HepG2 (cell line): ENCODE measurements at places on chromosomes 13 and 19.

DNA sequence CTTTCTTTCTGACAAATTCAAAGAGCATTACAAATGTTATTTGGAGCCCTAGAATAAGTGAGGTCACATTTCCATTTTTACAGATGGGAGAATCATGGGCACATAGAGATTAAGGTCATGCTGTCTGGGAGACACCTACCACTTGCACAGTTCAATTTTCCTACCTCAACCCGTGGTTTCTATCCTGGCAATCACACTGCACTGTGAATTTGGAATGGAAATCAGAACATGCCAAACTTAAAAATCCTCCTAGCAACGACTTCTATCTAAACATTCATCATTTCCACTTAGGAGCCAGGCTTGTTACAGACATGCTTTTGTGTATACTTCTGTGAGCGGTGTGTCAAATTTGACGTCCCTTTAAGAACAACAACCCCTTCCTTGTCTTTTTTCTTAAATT lies 251.5 kb downstream of the DNAJC15 start:
- no peak for DNase-seq

DNA sequence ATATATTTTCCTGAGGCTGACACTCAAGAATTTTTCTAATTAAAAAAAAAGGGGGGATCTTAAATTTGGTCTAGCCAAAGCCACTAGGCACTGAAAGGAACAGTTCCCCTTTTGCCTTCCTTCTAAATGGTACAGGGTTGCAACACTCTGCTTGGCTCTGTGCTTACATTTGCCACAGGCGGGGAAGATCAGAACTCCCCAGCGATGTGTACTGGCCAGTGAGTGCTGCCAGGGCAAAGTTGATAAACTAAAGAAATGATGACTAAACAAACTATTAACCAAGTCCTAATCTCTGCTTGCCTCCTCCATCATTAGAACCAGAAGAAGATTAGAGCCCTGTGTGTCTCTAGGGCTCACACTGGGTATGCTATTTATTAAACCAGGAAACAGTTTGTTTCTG lies 75.3 kb upstream of the SCEL start:
- no peak for DNase-seq

- no peak for DNase-seq
These were observed 405.1 kb downstream of the DACH1 start for GRCh38 chr13:71461892-71462291.

GRCh38 chr13:63048653-63049052 lies 1633.0 kb upstream of the PCDH20 start:
- DNase-seq: no peak

DNA sequence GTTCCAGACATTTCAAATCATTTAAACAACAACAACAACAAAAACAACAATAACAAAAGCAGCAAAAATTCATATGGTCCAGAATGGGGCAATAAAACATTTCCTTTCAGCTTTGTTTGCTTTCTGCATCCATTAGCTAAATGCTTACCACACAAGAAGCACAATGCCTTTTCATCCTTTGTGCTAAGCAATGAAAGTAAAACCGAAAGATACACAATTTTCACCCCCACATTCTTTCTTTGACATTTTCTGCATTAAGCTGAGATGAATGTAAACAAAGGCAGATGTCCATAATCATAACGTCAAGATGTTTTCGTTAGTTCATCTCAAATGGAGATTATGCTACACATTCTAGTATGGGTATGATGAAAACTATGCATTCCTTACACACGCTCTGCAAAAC lies 568.5 kb downstream of the SLITRK6 start:
- DNase-seq: no peak

- peak; percentile 49 for DNase-seq
These were observed 12.0 kb downstream of the KHSRP start for GRCh38 chr19:6412447-6413091.

DNA sequence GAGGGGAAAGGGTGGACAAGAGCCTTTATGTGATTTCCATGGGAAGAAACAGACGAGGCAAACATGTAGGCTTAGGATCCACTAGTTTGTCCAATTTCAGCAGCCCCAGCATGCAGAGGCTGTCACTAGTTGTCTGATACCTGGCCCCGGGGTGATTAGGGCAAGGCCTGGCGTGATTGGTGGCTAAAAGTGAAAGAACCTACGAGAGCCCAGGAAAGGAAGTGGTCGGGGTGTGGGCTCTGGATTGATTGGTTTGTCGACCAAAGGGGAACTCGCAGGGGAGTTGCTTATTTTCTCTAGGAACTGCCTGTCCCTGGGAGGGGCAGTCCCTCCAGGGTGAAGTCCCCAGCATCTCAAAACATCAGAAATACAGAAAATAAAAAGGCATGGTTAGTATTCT lies 64.2 kb upstream of the UQCRFS1 start:
- no peak for DNase-seq

GRCh38 chr19:44620667-44621066 lies 7.3 kb downstream of the IGSF23 start:
- DNase-seq: no peak

DNA sequence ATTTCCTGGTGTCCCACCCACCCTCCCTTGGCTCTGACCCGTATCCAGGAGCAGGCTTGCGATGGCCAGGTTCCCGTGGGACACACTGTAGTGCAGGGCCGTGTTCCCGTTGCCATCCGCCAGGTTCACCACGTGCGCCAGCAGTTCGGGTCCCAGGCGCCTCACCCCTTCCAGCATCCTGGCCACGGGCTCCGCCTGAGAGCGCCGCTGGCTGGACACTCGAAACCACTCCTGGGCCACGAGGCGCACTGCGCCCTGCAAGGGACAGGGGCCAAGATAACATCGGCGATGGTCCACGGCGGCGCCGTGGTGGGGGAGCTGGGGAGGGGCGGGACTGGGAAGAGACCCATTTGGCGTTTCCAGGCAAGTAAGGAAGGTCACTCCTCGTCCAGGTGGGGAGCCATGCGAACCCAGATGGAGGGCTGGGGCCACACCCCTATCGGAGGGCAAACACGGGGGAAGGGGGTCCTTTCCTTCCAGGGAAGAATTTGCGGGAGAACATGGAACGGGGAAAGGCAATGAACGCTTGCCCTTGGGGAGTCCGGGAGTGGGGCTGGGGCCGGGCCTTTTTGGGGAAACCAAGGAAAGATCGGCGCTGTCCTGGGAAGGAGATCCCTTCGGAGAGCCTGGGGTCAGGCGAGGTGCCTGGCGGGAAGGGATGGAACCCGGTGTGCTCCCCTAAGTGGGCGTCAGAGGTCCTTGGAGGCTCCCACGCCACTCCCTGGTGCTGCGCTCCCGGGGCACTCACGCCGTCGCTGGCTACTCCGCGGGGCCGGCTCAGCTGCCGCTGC lies 9.9 kb downstream of the KANK3 start:
- no peak for DNase-seq

- DNase-seq: peak; percentile 72
These were observed 883 bp downstream of the ZNF441 start for GRCh38 chr19:11767633-11768133.

GRCh38 chr13:74040200-74040599 lies 94.0 kb downstream of the KLF12 start:
- DNase-seq: peak; percentile 49

GRCh38 chr19:55086730-55087541 lies 11.3 kb downstream of the EPS8L1 start:
- DNase-seq: no peak

GRCh38 chr19:17248011-17248776 lies 2.5 kb upstream of the NR2F6 start:
- DNase-seq: peak; percentile 83

DNA sequence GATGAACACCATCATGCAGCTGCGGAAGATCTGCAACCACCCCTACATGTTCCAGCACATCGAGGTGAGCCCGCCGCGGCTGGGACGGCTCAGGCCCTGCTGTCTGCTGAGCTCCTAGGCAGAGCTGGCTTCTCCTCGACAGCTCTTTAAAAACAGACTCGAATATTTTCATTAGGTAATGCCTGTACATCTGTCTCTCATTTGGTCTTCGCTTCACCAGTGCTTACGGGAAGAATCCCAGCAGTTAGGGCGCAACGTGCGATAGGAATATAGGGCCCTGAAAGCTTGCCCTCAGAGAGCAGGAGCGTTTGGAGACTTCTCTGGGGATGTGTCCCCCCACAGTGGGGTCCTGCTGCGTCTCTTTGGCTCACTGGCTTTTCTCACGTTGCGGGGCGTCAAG lies 63.8 kb upstream of the LDLR start:
- DNase-seq: no peak

- DNase-seq: no peak
These were observed 55.7 kb downstream of the MAP4K1 start for GRCh38 chr19:38562096-38562495.

DNA sequence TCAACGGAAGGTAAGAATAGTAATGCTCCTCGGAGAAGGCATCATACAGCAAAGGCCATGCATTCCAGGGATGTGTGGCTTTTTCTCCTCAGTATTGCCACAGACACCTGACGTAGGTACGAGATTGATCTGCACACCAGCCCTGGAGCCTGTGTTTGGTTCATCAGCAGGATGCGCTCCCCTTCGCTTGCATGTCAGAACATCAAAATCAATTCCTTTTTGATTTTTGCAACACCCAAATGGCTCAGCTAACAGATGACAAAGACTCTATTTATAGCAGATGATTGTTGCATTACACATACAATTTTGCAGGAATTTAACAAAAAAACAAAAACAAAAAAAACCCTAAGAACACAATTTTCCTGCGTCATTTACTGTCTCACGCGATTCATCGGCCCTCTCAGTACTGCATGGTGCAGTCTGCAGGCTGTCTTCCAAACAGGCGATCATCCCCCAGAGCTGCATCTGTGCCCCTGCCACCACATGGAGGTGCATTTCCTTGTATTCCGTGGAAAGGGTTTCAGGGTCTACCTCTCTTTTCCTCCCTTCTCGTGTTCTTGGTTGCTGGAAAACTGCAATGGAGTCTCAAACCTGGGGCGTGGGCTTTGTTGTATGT lies 207.3 kb downstream of the TEX29 start:
- DNase-seq: no peak

DNA sequence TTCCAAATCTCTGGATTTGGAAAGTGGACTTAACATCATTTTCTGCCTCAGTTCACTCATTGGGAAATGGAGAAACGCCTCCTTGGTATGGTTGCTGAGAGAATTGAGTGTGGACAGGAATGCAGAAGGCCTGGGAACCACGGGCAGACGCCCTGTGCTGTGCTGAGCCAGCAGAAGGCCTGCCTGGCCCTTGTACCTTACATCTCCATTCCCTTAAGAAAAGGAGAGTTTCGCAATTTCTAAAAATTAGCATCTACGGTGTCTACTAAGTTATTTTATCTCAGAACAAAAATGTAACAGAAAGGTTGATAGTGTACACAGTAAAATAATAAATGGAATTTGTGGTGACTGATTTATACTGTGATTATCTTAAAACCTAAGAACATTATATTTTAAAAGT lies 78.7 kb downstream of the IPO5 start:
- no peak for DNase-seq

- no peak for DNase-seq
These were observed 715.9 kb upstream of the ATXN8OS start for GRCh38 chr13:69391756-69392155.

DNA sequence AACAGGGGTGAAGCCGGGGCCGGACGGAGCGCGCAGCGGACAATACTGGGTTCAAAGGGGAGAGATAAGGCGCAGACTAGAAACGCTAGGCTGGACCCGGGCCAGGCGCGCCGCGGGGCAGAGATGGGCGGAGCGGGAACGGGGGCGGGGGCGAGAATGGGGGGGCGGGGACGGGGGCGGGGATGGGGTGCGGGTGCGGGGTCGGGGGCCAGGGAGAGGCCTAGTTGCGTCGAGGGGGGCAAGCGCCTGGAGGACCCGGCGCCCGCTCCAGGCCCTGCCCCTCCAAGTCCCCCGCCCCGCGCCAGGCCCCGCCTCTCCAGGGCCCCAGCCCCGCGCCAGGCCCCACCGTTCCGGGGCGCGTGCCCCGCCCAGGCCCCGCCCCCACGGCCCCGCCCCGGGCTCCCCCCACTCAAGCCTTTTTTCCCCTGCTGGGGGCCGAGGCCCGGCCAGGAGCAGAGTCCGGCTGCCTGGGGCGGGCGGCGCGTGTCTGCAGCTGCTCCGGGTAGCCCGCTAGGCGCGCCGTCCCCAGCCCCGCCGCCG lies at the start of gene CERS4:
CERS4 (plus strand) TSS at position 449 of the 540 bp plus-strand sequence. CDS start 41,707 bp downstream, outside the sequence.
- peak; percentile 82 for DNase-seq

DNA sequence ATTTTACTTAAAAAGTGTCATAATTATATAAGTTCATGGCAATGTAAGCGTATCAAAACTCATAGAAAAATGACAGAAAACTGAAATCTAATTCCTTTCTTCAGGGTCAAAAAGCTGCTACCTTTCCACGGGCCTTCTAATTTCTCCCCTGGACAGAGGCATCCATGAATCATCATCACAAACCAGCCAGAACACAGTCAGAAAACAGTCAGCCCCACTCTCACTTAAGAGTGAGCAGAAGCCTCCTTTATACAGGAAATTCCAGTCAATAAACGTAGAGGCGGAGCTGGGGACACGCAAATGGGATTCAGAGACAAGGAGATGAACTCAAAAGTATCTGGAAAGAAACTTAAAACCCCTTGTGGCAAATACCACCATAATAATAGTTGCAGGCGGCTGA lies 54.2 kb upstream of the ABCC4 start:
- no peak for DNase-seq

DNA sequence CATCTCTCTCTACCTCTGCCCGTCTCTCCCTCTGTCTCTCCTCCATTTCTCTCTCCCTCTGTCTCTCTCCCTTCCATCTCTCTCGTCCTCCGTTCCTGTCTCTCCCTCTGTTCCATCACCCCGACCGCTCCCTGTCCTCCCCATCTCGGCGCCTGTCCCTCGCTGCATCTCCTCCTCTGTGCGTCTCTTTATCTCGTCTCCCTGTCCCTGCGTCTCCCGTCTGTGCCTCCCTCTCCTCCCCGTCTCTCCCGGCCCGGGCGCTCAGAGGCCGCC lies 4.6 kb downstream of the GRIN2D start:
- no peak for DNase-seq

DNA sequence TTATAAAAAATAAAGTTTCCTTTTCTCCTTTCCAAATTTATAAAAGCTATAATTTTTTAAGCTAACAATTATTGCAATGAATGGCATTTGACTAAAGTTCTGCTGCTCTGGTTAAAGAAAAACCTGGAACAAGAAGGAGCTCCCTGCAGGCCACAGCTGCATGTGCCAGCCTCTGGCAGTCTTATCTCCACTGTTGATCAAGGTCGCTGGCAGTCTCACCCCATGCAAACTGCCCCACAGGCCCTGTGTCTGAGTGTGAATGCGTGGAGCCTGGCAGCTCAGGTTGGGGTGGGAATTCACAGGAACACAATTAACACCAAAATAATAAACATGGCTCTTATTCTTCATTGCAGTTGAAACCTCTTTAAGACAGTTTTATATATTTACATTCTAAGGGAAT lies 30.2 kb upstream of the FREM2 start:
- DNase-seq: no peak
